ENCODE measurements at places on chromosomes 1 and 21. TPM values are rescaled to one million over a fixed set of nuclear protein-coding genes. Genes with fewer than 3 reads are reported as not detected.
A peak's percentile ranks its signal among the peaks of the same experiment; 100 is the strongest.

- DNase-seq: no peak
Observed at GRCh38 chr1:198424441-198424840, 116.0 kb downstream of the ATP6V1G3 start.

The OR2T11 gene
- not detected for total RNA-seq

The COL24A1 gene
- total RNA-seq: 3.4 TPM

The MPC2 gene
- 168 TPM for total RNA-seq

The FALEC gene
- total RNA-seq: not detected

DNA sequence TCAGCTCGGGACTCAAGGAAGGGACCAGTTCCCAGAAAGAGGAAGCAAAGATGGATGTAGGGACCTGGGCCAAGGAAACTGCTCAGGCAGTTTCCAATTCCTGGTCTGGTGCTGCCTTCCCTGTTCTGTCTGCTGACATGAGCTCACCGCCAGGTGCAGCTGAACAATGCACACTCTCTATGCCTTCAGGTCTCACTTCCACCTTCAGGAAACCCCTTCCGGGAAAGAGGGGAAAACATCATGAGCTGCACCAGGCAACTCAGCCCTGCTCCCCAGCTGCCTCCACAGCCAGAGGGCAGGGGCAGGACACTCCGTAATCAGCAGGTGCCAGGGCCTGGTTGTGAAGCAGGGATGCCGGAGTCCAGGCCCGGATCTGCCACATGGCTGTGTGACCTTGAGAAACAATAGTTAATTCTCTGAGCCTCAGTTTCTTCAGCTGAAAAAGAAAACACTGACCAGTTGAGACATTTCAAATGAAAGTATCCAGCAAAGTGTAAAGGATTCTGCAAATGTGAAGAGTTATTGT is 27.8 kb downstream of the SMIM12 start:
- DNase-seq: no peak

- DNase-seq: peak; percentile 16
Observed at GRCh38 chr1:209993061-209993830, 55.2 kb downstream of the SYT14 start.

DNA sequence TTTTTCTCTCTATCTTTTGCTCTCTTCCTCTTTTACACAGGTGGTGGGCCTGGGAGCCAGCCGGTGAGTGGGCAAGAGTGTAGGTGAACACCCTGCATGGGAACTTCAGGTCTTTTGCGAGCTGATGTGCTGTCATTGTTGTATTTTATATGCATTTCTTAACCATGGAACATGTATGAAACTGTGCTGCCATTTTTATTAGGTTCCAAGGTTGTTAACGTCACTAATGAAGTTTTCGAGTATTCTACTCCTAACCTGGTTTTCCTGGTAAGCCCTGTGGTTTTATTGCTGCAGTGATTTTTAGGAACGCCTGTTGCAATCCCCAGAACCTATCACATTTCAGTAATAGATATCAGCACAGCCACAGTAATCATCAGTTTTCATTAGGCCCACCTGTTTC is 14.8 kb upstream of the NID1 start:
- DNase-seq: no peak

DNA sequence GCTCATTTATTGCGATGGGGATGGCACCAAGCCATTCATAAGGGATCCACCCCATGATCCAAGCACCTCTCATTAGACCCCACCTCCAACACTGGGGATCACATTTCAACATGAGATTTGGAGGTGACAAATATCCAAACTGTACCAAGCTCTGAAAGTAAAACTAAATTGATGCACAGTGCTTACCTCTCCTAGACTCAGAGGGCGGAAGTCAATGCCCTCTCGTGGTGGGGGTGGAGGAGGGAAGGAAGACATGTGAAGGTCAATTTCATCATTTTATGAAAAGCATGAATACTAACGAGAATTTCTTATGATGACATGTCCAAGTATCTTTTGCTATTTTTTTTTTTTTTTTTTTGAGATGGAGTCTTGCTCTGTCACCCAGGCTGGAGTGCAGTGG is 120.0 kb downstream of the PGBD5 start:
- DNase-seq: no peak

The CA14 gene
- total RNA-seq: 6.9 TPM

The SLC1A7 gene
- 0.71 TPM for total RNA-seq
